WERI-Rb-1 (cell line): ENCODE measurements at places on chromosomes 12 and 14.

GRCh38 chr14:55272387-55272786 is 1.2 kb downstream of the FBXO34 start:
- DNase-seq: no peak

- no peak for DNase-seq
These were observed 17.2 kb upstream of the ARID4A start for GRCh38 chr14:58280954-58281787.

DNA sequence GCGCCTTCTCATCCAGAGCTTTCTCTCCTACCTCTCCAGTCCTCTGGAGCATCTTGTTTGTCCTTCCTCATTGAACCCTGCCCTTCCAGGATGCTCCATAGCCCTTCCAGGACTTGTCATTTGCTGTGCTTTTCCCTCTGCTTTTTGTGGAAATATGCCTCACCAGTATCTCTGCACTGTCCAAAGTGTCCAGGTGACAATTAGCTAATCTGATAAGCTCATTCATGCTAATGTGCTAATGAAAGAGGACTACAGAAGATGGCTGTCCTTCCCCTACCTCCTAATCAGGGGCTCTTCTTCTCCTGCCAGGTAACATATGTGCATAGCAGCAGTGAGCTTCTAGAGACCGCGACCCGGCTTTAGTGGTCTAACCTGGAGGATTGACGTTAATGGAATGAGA is 58.4 kb upstream of the OTX2 start:
- DNase-seq: peak; percentile 50

DNA sequence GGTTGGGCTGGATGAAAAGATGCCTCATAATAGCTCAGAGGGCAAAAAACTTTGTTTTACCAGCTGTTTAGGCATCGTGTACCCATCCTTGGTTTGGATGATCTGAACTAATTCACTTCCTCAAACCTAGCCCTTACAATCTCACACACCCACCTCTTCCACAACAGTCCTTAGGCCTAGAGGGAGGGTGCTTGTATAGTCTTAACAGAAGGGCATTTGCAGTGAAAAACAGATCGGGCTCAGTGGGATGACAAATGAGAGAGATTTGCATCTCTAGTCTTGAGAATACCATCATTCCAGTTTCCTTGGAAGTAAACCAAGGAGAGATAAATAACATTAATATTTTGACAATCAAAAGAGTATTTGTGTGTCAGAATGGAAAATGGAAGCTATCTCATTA is 11.0 kb downstream of the SLCO1A2 start:
- no peak for DNase-seq

DNA sequence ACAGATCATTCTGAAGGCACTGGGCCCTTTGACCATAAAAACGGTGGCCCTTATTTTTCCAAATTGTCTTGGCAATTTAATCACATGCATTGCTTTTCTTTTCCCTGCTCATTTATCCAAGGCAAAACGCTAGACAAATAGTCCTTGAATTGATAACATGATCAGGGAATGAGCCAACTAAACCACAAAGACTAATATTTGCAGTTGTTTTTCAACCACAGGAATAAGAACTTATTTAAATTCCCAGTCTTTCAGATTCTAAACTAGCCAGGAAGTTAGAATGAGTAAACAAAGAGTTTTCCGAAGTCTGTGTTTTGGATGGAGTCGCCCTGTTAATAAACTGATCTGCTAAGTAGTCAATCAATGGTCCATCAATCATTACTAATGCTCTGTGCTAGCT is 14.9 kb downstream of the TBX5 start:
- DNase-seq: no peak

DNA sequence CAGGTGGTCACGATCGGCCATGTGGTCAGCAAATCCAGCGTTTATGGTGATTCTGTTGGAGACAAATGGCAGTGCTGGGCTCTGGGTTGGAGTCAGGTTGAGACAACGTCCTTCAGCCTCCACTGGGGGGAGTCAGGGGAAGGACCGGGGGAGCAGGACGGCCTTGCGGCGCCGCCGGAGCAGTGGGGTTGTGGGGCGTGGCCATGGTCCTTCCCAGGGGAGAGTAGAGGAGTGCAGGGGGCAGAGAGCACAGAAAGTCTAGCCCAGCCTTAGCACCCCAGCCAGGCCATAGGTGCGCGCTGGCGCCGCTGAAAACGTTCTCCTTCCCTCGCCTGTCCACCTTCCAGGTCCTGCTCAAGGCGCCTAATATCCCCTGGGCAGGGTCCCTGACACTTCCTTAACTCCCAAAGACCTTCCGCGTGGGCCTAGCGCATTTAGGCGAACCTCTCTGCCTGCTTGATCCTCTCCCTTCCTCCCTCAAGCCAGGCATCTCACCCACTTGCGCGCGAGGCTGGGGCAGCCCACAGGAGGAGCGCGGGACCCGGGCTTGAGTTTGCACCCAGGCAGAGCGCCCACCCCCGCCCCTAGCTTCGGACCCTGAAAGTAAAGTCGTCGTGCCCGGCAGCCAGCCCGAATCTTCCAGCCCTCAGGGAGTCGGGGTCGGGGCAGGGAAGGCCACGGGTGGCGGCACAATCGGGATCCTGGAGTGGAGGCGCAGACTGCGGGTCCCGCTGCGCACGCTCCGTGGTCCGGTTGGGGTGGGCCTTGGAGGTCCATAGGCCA is 3.1 kb upstream of the KIF26A start:
- DNase-seq: peak; percentile 92

DNA sequence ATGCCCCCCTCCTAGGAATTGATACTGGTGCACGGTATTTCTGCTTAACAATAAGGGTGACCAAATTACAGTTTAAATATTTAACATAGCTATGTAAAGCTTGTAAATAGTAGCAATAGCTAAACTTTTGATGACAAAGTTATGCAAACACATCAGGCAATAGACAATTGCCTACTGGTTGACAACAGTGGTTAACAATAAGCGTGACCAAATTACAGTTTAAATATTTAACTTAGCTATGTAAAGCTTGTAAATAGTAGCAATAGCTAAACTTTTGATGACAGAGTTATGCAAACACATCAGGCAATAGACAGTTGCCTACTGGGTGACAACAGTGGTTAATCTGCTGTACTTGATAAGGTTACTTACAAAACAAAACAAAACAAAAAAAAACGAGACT is 886.5 kb upstream of the FLRT2 start:
- DNase-seq: no peak

DNA sequence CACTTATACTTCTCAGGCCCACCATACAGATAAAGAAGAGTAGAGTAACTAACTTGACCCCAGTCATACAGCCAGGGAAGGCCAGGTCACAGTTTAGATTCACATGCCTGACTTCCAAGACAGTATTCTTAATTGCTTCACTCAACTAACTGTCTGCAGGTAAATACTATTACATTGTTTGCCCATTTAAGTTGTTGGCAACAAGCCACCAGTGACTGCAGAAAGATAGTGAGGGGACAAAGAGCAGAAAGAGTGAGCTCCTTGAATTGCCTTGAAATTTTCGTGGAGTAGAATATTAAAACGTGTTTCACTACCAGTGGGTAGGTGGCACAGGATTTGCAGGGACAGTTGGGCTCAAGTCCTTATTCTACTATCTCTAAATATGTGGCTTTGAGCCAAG is 146.3 kb upstream of the RMST start:
- DNase-seq: no peak

GRCh38 chr12:58459191-58459590 is 461.1 kb downstream of the LRIG3 start:
- DNase-seq: no peak

DNA sequence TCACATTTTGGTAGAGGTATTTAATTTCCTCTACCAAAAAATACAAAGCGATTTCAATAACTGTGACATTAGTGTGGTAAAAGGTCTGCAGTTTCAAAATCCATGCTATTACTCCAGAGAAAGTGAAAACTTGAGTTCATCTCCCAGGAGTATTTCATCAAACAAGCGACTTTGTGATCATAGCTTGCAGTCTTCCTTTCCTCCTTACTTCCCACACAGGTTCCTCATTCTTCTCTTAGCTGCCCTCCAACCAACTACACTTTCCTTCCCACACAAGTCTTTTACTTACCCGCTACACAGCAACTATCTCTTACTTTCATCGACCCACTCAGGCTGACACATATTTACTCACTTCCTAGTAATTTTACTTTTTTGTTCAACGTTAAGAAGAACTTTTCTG is 413.4 kb upstream of the USP15 start:
- DNase-seq: no peak

DNA sequence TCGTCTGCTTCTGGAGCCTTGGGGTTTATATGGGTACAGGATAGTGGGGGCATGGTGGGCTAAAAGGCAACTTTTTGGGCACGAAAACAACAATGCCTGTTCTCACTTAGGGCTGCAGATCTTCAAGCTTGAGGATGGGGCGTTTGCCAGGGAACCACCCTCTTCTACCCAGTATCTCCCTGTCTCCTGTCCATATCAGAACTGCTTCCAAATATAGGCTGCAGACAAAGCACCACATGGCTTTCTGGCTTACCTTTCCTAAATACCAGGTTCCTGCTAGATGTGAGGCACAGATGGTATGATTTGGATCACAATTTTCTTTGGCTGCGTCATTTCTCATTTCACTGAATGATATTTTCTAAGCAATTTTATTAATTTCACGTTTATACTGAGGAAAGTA is 70.4 kb downstream of the CMAS start:
- DNase-seq: no peak

DNA sequence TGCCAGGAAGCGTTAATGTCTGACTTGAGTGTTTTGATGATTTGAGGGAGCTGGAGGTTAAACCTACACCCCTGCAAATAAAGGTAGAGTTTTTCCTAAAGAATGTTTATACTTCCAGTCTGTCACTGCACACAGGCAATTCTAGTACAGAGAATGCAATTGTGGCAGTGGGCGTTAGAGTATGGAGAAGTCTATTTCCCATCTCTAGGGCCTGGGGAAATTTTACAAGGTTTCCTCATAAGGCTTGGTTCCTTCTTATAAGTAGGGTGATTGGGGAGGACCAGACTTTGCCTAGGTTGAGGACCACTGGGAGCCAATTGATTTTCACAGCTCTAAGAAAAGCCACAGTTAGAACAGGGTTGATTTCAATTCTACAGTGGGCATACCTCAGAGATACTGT is 44.3 kb downstream of the IFNG start:
- no peak for DNase-seq

- no peak for DNase-seq
These were observed 18.1 kb upstream of the PRICKLE1 start for GRCh38 chr12:42607584-42608058.

- no peak for DNase-seq
These were observed 8.4 kb downstream of the DEGS2 start for GRCh38 chr14:100150932-100151587.

DNA sequence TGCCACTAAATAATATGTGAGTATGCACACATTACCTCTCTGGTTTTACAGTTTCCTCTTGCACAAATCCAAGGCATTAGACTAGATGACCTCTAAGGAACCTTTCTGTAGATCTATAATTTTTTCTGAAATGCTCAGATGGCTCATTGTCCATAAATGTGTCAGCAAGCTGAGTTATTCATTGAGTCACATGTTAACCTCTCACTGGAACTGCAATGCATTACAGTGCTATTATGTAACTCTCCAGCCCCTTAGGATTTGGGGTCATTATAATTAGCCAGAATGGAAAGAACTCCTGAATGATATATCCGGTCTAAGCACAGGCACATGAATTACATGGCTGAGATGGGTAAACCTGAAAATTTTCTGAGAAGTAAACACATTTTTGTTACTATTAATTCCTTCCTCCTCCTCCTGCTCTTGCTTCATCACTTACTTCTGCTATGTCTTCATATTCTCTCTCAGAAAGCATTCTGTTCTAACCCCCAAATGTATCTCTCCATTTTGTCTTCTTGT is 20.3 kb upstream of the DRAM1 start:
- no peak for DNase-seq

- DNase-seq: no peak
These were observed 173.5 kb upstream of the SFSWAP start for GRCh38 chr12:131537267-131537958.

DNA sequence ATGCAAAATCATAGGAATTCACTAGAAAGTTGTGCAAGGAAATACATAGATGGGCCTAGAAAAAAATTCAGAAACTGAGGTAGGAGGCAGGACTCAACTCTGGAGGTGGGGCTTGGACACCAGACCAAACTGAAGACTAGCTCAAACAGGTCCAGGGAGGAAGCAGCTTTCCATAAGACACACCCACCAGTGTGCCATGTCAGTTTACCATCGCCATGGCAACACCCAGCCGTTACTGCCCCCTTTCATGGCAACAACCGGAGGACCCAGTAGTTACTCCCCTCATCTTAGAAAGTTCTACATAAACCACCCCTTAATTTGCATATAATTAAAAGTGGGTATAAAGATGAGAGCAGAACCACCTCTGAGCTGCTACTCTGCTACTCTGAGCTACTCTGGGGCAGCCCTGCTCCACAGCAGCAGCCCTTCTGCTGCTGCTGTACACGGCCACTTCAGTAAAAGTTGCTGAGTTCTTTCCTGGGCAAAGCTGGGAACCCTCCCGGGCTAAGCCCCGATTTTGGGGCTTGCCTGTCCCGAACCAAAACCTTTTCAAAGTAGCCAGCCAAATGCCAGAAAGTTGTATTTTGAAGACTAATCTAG is 30.8 kb upstream of the NINJ2 start:
- DNase-seq: no peak

GRCh38 chr12:95066091-95066855 is 7.1 kb downstream of the NR2C1 start:
- DNase-seq: no peak

DNA sequence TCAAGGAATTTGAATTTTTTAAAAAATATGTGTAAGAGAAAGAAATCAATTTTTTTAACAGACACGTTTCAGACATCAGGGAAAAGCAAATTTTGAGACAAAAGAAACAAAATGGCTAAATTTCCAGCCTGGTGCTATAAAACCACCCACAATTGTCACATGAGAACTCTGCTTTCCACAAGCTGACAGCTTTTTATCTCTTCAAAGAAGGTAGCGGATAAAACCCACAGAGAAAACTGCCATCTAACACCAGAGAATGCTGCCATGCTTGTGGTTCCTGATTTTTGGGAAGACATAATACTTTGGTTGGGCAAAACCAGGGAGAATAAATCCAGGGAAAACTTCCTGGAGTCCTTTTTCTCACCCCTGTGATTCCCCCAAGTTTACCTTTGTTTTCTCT is 10.3 kb upstream of the ITPR2 start:
- no peak for DNase-seq

DNA sequence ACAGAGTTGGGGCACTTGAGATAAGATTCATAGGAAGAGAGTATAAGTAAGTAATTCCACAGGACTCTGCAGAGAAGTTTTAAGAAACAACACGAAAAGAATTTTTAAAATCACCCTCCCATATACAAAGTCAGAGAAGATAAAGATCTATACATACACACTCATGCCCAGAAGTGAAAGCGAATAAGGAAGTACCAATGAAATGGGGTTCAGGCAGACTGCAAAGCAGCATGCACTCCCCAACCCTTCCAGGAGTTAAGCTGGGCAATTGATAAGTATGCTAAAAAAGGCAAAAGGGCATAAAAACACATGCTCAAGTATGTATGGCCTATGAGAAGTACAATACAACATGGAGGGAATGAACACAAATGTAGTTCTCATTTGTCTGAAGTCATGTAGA is 246.2 kb upstream of the GRIP1 start:
- DNase-seq: no peak

DNA sequence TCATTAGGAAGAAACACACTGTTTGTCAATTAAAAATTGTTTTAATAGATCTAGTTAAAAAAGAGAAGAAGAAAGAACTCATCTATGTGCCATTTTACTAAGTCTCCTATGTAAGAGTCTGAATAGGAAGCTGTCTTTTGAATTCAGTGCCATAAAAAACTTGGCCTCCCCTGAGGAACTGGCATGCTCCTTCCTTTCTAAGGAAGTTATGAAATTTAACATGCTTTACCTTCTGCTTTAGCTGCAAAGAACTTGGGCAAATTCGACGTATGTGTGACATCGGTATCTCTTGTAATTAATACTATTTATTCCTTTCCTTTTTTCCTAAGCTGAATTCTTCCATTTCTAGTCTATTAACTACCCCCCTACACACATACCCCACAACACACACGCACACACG is 12.5 kb downstream of the TM7SF3 start:
- no peak for DNase-seq
